ENCODE measurements at places on chromosomes 5 and 9.
A peak's percentile ranks its signal among the peaks of the same experiment; 100 is the strongest.

DNA sequence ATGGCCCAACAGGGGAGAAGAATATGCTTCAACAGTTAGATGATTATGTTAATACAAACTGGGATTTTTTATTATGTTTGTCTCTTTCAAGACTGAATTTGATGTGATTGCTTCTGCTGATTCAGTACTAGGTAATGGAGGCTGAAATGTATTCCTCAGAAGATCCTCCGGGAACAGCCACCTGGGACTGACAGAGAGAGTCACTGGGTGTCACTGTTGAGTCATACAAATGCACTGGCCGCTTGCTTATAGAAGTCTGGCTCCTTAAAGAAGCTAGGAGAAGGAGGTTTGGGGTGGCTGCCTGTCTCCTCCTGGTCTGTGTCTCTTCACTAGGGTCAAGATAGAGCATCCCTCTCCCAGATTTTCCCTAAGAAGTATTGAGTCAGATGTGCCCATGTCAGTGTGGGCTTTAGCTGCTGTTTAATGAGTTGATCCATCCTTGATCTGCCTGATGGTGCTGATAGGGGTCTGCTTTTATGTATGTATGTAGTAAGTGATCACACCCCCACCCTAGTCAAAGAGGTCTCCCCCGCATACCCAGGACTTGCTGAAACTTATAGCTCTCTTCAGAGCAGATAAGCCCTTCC is 773.4 kb downstream of the BRINP1 start:
- DNase-seq, result peak; percentile 13

DNA sequence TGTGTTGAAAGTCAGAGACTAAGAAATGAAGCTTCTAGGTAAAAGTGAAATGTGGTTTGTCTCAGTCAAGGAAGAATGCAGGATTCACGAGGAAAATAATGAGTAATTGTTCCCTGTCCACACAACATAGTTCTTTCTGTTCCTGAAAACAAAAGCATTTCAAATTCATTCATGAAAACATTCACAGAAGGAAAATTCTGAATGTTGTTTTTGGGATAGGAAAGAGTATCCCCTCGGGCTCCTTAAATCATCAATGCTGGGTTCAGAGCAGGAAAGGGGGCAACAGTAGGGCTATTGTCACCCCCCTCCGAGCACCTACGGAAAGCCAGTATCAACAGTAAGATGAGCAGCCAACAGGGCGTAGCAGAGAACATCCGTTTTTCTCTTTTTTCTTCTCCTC is 769.9 kb upstream of the ADAMTS16 start:
- no peak for DNase-seq

DNA sequence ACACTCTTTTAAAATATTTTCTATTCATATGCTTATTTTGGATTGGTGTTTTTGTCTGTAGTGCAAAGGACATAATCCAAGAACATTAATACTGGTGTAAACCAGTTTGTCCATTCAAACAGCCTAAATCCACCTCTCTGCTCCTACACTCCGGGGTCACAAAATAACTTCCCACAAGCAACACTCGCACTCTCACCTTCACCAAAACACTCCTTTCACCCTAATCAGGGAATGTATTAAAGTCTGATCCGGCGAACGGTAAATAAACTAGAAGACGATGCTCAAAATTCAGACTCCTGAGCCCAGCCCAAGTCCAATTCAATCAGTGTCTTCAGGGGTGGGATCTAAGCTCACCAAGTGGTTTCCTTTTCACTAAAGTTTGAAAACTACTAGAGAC is 649 bp downstream of the AP3B1 start:
- no peak for DNase-seq

DNA sequence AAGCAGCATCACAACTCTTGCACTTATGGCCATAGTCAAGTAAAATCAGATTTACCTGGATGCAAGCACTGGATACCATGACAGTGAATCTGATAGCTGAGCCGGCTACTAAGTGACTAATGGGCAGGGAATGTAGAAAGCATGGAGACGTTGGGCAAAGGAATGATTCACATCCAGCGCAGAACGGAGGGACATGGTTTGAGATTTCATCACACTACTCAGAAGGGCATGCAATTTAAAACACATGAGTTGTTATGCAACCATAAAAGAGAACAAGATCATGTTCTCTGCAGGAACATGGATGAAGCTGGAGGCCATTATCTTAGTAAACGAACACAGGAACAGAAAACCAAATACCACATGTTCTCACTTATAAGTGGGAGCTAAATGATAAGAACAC is 169.1 kb upstream of the PIK3R1 start:
- DNase-seq, result no peak

DNA sequence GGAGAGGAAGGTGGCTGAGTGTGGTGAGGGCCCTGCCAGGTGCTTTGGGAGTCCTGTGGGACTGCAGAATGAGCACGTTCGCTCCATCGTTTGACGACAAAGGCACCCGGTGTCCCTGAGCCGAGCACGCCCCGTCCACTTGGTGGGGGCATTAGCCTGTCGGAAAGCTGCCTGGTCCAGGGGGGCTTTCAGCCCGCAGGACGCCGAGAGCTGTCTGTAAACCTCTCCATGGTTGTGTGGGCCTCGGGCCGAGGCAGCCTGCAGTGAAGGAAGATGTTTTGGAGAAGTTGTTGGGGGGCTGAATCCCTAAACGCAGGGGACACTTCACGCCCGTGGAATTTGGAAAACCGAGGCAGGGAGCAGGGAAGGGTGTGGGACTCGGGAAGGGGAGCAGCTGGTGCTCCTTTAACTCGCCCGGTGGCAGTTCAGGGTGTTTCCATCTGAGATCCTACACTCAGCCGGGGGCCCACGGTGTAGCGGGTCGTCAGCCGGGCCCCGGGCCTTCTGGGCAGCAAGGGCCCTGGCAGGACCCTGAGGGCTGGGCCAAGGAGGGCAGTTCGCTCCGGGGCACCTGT is 53.8 kb downstream of the MRPL36 start:
- DNase-seq, result no peak

DNA sequence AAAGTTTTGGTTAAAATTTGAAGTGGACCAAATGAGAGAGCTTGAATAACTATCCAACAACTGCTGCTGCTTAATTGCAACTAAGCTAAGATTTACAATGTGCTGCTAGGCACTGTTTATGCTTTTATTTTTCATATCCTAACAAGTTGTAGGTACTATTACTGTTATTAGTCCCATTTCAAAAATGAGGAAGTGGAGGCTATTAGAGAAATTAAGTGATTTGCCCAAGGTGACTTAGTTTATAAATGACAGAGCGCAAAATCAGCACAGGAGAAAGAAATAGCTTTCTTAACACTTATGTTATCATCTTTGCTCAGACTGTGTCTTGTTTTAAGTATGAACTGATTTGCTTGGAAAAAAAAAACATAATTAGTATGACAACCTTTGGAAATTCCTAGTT is 23.1 kb downstream of the WDR36 start:
- DNase-seq, result no peak

DNA sequence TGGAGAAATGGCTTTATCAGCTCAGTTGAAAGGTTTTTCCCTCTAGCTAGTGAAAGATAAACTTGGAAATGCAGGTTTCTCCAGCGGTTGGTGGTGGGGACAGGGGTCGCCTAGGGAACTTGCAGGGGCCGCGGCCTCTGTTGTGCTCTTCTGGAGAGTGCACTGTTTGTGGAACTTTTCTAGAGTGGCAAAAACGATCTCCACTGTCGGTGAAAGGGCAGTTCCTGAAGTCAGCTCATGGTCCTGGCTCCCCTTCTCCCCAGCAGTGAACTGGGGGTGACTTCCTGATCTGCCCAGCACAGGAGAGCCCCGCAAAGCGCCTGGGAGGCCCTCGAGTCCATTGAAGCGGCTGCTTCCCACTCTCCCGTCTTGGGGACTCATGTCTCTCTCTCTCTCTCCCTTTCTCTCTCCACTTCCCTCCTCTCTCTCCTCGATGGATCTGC is 3.2 kb downstream of the IRX1 start:
- DNase-seq, result peak; percentile 63

- no peak for DNase-seq
Measured at GRCh38 chr9:110923601-110924000, 114.7 kb downstream of the LPAR1 start.

DNA sequence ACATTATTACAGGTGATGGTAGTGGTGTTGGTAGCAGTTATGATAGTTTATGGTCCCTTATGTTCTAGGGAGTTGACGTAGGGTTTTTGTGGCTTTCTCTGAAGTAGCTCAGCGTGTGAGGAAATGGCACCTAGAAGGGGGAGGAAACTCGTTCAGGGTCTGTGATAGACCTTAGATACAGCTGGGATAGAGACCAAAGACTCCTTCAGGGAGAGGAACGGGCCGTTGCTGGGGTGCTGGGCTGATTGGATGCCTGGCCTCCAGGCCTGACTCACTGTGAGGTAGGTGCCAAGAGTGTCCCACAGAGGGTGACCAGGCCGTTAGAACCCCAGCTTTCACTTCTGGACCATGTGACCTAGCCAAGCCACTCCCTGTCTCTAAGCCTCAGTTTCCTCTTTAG is 96.6 kb downstream of the DAB2IP start:
- no peak for DNase-seq

GRCh38 chr5:23042226-23042625 is 189.1 kb upstream of the CDH12 start:
- no peak for DNase-seq

- DNase-seq, result no peak
Measured at GRCh38 chr5:157294407-157295091, 28.6 kb downstream of the CYFIP2 start.

- DNase-seq, result no peak
Measured at GRCh38 chr5:170559296-170559695, 55.5 kb downstream of the KCNIP1 start.

DNA sequence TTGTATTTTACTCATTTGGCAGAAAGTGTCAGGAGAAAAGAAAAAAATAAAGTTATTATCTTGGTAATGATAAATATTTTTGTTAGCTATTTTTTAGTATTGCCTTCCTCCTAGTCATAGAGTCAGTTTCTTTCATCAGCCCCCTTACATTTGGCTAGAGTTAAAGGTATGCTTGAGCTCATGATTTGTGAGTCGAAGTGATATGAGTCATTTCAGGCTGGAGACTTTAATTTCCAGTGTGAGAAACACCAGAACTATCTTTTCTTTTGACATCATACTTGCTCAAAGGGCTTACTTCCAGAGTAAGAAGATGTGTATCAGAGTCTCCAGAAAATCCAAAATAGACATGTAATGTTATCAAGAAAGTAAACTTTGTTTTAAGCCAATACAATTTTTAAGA is 746.7 kb upstream of the TYRP1 start:
- DNase-seq, result no peak

DNA sequence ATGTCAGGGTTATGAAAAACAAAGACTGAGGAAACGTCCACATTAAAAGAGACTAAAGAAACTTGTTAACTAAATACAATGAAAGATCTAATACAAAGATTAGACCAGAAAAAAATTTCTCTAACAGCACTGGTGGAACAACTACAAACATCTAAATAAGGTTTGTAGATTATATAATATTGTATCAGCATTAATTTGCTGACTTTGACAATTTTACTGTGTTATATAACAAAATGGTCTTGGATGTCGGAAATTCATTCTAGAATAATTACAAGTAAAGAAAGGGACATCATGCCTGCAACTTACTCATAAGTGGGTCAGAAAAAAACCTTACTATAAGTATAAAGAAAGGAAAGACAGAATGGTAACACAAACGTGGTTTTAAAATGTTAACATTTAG is 50.1 kb downstream of the PJA2 start:
- no peak for DNase-seq

- DNase-seq, result no peak
Measured at GRCh38 chr9:38064842-38065368, 4.1 kb downstream of the SHB start.

GRCh38 chr5:154474396-154475334 is 3.4 kb downstream of the HAND1 start:
- peak; percentile 63 for DNase-seq

DNA sequence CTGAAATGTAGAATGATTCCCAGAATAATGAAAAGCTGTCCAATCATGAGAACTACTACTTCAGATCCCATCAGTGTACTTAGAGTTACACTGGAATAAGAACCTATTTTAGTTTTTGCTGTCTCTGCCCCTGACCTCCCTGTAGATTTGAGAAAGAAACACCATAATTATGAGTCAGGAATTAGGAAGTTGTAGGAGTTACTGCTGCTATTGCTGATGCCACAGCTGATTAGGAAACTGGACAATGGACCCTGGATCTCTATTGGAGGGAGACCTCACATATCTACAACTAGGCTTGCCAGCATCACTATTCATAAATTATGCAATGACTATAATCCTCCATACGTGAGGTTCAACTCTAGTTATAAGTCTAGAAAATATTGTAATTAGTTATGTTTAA is 48.8 kb upstream of the EDIL3 start:
- DNase-seq, result no peak

GRCh38 chr9:107875571-107875980 is 386.0 kb upstream of the KLF4 start:
- DNase-seq, result no peak

DNA sequence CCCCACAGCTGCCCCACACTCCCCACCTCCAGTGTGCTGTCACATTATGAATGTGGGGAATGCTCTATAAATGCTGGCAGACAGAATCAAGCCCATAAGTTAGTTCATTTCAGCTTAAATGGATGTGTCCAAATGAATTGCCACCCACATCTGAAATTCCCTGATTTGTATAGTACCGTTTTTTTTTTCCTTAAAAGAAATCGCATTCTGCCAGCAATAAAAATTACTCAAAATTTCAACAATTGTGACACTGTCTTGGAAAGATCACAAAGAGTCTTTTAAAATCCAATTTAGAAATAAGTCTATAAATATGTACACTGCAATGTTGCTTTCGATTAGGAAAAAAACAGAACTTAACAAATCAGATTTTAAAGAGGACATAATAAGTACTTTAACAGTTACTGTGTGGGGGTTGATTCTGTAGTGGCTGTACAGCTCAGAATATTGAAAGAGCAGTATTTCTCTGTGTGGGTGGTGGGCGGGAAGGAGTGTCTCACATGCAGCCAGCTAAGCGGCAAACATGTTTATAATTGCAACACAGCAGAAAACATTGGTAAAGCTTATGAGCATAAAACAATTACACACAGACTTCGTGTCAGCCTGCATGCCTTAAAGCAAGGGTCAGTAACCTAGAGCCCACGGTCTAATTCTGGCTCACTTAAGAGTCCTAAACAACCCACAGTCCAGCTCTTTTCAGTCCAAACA is 24.9 kb upstream of the CSNK1G3 start:
- DNase-seq, result no peak

DNA sequence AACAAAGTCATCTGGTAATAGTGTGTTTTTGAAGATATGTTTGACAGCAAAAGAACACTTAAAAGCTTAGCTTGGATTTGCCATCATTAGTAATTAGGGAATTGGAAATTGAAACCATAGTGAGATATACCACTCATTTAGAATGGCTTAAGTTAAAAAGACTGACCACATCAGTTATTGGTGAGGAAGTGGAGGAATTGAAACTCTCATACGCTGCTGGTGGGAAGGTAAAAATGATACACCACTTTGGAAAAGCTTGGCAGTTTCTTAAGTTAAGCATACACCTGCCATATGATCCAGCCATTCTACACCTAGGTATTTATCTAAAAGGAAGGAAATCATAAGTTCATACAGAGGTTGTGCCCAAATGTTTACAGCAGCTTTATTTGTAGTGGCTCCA is 213.2 kb downstream of the TRIO start:
- no peak for DNase-seq

GRCh38 chr5:24161559-24161958 is 483.2 kb downstream of the CDH10 start:
- no peak for DNase-seq
